ENCODE measurements at places on chromosomes 4 and X.

GRCh38 chr4:180578175-180578574 is 1665.0 kb upstream of the TENM3 start:
- no peak for DNase-seq

DNA sequence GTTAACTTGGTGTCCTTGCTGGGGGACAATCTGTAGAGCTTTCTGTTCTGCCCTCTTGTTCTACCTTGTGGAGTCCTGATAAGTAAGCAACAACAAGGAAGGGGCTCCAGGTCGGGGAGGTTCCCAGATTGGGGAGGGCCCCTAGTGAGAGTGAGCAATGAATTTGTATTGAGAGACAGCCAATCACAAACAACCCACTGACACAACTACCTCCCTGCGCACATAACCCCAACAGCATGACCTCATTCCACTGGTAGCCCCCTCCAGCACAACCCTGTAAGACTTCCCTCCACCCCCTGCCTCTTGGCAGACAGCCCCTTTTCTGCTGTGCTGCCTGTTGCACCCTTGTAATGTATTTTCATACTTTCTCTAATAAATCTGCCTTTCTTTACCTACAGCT is 19.7 kb upstream of the PNPLA4 start:
- DNase-seq, result no peak

- no peak for DNase-seq
Measured at GRCh38 chr4:124079174-124079780, 633.3 kb downstream of the ANKRD50 start.

DNA sequence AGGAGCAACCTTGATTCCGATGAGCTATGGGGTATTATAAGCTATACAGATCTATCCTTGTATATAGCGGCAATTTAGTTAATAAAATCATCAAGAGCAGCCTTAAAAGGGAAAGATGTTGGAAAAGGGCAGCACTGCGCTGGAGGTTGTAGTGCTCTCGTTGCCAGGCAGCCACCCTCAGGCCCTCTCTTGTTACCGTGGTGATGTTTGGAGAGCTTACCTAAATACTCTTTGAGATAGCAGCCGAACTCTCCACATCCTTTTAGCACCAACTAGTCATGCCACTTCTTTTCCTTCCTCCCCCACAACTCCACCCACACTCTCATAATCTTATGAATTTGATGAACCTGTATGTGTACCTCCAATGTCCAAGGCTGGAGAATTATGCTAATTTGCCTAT is 3.8 kb upstream of the RADX start:
- DNase-seq, result no peak

GRCh38 chrX:41352329-41352838 is 18.4 kb downstream of the DDX3X start:
- DNase-seq, result no peak

- no peak for DNase-seq
Measured at GRCh38 chrX:73262991-73263390, 48.3 kb upstream of the NAP1L2 start.

DNA sequence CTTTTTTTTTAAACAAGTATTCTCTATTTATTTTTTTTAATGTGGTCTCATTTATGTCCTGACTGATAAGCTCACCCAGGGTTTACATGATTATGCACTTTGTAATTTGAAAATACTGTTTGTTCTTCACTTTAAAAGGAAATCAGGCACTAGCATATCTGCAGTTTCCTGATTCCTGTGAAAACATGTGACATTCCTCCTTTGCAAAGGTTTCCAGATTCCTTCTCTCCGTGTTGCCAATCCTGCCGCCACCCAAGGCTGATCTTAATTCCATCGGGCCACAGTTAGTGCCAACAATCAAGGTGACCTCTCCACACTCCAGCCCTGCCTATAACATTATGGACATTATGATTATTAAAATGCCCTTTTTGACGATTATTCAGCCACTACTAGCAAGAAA is 225.4 kb downstream of the PCDH7 start:
- DNase-seq, result peak; percentile 77

- no peak for DNase-seq
Measured at GRCh38 chr4:3307891-3308575, 15.2 kb downstream of the RGS12 start.

- no peak for DNase-seq
Measured at GRCh38 chr4:141416677-141417363, 196.1 kb downstream of the ZNF330 start.

GRCh38 chrX:129316461-129316860 is 206.8 kb downstream of the SMARCA1 start:
- DNase-seq, result no peak

- no peak for DNase-seq
Measured at GRCh38 chr4:15364183-15364582, 63.6 kb upstream of the C1QTNF7 start.

DNA sequence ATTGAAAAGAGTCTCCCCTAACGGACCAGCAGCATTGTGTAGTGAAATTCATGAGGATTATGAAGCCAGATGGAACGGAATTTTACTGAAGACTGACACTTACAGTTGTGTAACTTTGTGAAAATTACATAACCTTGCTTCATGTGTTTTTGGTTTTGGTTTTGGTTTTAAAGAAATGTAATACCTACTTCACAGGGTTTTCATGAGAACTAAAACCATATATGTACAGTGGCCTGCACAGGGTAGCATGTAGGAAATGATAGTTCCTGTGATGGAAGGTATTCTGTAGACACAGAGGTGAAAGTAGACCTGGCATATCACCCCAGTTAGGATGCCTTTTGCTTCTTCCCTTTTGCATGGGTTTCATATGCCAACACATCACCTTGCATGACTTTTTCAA is 247.0 kb downstream of the BANK1 start:
- no peak for DNase-seq

- DNase-seq, result no peak
Measured at GRCh38 chr4:187302457-187303150, 578.9 kb upstream of the FAT1 start.
